ENCODE measurements at places on chromosomes 11 and 22.

DNA sequence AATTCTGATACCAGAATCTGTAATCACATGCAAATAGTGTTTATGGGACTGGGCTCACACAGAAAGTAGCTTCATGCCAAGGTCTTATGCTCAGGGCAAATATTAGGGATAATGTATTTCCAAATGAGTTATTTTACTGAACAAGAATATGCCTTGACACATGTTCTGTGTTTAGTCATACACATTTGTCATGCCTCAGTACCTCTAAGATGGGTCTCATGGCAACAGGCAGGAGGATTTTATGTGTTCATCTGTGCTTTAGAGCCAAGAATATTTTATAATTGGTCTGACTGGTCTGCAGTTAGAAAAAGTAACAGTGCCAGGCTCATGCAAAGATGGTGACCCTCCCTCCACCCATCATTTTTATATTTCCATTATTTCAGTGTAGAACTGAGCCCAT is 49.1 kb downstream of the JAM3 start:
- no peak for DNase-seq

DNA sequence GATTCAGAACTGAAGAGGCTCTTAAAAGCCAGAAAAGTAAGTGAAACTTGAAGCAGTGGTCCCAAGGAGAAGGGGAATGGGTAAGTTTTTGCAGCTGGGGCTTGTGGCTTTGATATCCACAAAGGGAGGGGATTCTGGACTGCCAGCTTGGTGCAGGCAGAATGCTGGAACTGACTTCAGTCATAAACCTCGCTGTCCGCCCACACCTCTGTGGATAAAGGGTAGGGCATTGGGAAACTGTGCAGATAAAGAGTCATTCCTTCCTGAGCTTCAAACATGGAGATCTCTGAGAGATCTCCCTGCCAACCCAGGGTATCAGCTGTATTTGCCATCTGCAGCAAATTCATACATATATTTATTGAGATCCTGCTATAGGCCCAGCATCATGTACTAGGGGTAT is 124.3 kb upstream of the OR9Q1 start:
- no peak for DNase-seq

GRCh38 chr11:122563761-122564160 is 91.8 kb upstream of the UBASH3B start:
- DNase-seq: no peak

DNA sequence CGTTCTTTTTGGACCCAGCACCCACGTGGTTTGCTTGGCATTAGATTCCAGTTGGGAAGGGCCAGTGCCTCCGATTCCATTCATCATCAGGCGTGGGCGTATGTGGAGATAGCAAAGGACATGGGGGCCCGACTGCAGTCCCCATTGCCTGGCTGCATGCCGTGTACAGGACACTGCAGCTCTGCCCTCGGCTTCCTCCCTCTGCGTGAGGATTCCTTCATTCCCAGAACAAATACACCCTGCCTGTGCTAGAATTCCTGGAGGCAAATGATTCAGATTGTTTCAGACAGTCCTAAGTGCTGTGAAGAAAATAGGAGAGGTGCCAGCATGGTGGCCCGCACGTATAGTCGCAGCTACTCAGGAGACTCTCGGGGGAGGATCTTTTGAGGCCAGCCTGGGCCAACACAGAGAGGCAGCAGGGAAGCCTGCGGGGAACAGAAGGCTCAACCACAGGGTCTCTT is 15.4 kb downstream of the DERL3 start:
- DNase-seq: no peak

- DNase-seq: no peak
These were observed 1732.5 kb upstream of the RAG2 start for GRCh38 chr11:38330578-38330977.
